ENCODE measurements at places on chromosomes 5 and 9. TPM values are rescaled to one million over a fixed set of nuclear protein-coding genes. Genes with fewer than 3 reads are reported as not detected.
A peak's percentile ranks its signal among the peaks of the same experiment; 100 is the strongest.

Gene JMY
- 6.8 TPM for total RNA-seq

Gene GABRP
- total RNA-seq, result 0.20 TPM

Gene PCDHA9
- total RNA-seq, result under 0.01 TPM

Gene LURAP1L
- total RNA-seq, result 1.7 TPM

- no peak for DNase-seq
Measured at GRCh38 chr9:122080986-122081385, 12.1 kb downstream of the TTLL11 start.

GRCh38 chr9:70902692-70903131, 218.7 kb downstream of the TRPM3 start:
- peak; percentile 78 for DNase-seq

- DNase-seq, result no peak
Measured at GRCh38 chr9:12923468-12924009, 148.7 kb downstream of the LURAP1L start.

DNA sequence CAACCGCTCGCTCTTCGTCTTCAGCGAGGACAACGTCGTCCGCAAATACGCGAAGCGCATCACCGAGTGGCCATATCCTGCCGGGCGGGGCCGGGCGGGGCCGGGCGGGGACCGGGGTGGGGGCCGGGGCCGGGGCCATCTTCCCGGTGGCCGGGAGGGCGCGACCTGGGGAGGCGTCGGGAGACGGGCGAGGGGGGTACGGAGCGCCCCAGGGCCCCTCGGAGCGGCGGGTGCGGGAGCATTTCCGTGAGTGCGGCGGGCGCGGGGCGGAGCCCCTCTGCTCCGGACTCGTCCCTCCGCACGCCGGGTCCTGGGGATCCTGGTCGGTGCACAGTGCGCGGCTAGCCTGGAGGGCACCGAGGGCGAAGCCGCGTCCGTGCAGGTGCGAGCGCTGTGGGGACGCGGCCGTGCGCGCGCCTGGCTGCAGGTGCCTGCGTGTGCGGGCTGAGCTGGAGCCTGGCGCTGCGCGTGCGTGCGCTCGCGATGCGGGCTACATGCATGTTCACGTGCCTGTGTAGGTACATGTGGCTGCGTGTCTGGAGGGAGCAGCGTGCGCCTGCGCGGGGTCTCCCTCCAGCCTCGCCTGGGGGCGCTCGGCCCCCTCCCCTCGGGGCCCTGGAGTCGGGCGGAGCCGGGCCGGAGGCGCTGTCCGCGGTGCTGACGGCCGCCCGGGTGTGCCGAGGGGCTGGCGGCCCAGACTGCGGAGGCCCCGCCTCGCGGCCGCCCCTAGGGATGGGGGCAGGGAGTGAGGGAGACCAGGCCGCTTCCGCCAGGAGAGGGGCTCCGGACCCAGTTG, 762 bp downstream of the CACNA1B start:
- peak; percentile 57 for DNase-seq

- no peak for DNase-seq
Measured at GRCh38 chr5:139454568-139455290, 7.8 kb downstream of the ECSCR start.

DNA sequence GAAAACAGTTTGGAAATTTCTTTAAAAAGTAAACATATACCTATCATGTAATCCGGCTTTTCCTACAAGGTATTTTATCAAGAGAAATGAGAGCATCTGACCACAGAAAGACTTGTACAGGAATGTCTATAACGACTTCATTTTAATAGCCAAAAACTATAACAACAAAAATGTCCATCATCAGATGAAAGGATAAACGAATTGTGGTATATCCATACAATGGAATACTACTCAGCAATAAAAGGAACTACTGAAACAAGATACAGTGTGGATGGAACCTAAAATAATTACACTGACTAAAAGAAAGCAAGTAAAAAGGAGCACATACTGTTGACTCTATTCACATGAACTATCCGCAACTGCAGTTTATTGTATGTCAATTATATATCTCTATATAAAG, 1.4 kb upstream of the FTMT start:
- DNase-seq, result no peak

- DNase-seq, result peak; percentile 9
Measured at GRCh38 chr9:123036893-123037545, 3.6 kb downstream of the GPR21 start.

- DNase-seq, result no peak
Measured at GRCh38 chr5:171953860-171954701, 52.4 kb downstream of the FBXW11 start.
